ENCODE measurements at places on chromosomes 11 and 22. TPM values are rescaled to one million over a fixed set of nuclear protein-coding genes. Genes with fewer than 3 reads are reported as not detected.

DNA sequence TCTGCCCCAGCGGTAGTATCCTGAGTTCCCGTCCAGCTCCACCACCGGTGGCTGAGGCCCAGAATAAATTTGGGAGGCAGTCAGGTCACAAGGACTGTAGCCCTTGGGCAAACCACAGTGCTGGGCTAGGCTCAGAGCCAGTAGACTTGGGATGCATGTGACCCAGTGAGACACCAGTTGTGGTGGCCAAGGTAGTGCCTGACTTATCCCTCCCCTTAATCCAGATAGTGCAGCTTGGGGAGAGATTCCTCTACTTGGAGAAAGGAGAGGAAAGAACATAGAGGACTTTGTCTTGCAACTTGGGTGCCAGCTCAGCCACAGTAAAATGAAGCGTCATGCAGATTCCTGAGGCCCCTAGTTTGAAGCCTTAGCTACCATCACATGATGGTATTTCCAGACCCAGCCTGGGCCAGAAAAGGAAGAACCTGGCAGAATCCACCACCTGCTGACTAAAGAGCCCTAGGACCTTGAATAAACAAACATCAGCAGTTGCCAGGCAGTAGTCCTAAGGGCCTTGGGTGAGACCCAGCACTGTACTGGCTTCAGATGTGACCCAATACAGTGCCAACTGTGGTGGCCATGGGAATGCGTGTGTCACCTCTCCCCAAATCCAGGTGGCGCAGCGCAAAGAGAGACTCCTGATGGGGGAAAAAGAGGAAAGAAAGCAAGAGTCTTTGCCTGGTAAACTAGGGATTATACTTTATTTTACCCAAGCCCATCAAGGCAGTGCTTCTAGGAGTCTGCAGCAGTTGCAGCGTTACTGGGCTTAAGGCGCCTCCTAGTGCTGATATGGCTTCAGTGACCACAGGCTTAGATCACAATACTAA is 17.0 kb upstream of the DDX10 start:
- DNase-seq: peak; percentile 81

DNA sequence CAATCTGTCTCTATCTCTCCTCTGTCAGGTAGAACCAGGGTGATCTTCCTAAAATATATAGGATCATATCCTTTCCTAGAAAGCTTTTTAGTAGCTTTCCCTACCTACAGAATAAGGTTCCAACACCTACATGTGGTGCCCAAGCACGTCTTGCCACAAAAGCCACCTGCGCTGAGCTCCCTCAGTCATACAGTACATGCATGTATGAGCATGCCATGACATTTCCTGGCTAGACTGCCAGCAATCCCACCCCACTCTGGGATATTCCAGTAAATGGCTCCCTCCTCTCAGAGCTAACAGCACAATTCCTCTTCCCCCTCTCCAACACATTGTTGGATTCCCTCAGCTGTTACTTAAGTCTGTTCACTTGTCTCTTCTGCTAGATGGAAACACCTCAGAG is 398.0 kb downstream of the TENM4 start:
- no peak for DNase-seq

DNA sequence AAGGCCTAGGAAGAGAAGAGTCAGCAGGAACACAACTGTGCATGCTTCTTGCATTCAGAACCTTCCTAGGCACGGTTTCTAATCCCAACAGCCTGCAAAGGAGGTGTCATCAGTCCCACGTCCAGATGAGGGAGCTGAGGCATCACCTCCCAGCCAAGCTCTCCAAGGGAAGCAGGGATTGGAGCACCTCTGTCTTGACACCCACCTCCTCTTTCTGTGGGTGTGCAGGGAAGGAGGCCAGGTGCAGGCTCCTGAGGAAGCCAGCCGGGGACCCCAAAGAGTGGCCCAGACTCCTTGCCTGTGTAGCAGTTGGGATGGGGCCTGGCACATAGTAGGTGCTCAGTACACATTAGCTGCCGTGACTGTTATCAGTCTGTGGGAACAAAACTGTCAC is 2.0 kb downstream of the PNPLA5 start:
- no peak for DNase-seq

- DNase-seq: no peak
Observed at GRCh38 chr11:86440843-86441242, 66.2 kb downstream of the CCDC81 start.

DNA sequence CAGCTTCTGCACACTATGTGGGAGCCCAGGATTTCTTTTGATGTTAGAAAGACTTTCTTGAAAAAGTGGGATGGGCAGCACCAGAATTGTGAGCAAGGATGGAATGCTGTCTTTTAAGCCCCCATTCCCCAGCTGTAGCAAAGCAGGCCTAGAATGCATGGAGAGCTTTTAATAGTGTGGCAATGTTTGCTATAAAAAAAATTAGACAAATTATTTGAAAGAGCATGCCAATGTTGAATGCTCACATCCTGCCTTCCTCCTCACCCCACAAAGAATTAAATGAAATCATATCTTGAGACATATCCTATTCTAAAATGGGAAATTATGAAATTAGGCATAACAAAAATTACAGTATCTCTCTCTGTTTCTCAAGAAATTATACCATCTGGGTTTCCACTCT is 154.7 kb downstream of the C11orf91 start:
- no peak for DNase-seq

GRCh38 chr22:37082251-37082873 is 27.2 kb downstream of the TMPRSS6 start:
- DNase-seq: no peak

- no peak for DNase-seq
Observed at GRCh38 chr11:117591316-117592039, 205.5 kb downstream of the DSCAML1 start.

GRCh38 chr11:76669901-76670484 is 554 bp downstream of the LRRC32 start:
- peak; percentile 51 for DNase-seq

DNA sequence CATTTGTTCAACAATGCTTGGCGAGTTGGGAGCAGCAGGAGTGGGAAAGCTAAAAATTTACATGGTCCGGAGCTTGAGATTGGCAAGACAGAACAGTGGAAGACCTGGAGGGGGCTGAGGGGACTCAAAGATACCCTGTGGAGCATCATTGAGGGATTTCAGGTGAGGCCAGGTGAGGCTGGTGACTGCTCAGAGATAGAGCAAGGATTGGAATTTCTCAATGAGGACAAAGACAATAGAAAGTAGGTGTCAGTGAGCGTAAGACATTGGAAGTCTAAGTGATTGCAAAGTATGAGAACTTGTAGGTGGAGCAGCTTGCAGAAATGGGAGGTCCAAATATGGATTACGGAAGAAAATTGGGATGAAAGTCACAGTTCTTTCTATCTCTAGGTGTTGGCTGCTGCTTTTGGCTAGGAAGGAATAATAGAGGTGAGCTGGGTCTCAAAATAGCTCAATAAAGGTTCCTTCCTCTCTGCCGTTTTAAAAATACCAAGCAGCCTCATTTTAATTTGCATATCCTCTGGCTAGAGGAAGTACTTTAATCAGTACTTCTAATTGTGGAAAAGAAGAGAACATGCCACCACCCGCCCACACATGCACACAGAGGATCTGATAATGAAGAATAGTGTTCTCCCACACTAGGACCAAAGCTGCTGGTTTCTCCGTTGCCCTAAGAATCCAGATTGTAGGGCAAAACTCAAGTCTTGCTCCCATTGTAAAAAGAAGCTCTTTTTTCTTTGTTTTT is 41.8 kb upstream of the SORL1-AS1 start:
- no peak for DNase-seq

GRCh38 chr11:60059052-60059451 is 2.6 kb downstream of the MS4A3 start:
- DNase-seq: no peak

GRCh38 chr22:44387486-44387885 is 74.7 kb upstream of the SHISAL1 start:
- DNase-seq: no peak

DNA sequence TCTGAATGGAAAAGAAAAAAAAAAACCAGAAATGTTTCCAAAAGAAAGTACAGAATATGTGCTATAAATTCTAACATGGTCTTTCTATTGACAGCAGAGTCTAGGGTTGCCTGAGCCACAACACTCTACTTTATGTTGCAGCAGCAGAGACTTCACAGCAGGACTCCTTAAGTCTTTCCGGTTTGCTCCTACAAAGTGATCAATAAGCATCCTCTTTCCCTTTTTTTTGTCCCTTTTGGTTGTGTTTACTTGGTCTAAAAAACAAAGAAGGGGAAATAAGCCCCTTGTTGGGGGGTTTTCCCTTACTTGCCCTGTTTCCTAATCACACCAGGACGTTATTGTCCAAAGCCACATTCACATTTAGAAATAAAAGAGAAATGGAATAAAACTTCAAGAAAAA is 163.1 kb upstream of the MPPED2 start:
- no peak for DNase-seq

GRCh38 chr11:61062181-61062930 is 39.9 kb upstream of the CD5 start:
- DNase-seq: no peak

- no peak for DNase-seq
Observed at GRCh38 chr22:46788441-46789172, 26.2 kb downstream of the TBC1D22A start.

- no peak for DNase-seq
Observed at GRCh38 chr22:21948824-21949568, 3.7 kb downstream of the PPM1F start.

DNA sequence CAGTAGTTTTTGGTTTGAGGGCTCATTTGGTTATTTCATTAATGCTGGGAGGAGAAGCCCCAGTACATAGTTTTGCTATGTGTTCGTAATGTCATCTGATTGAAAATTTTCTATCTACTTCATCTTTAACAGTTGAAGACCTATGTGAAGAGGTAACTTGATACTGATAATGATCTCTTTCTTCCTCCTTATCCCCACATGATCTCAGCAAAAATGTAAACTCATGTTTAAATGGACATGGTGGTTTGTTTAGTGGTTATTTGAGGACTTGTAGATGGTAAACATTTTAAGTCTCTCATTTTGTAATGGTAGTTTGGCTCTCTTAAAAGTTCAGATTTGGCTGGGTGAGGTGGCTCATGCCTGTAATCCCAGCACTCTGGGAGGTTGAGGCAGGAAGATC is 53.7 kb upstream of the SPTBN2 start:
- DNase-seq: no peak

GRCh38 chr22:45880716-45881523 is 96.0 kb downstream of the WNT7B start:
- no peak for DNase-seq

DNA sequence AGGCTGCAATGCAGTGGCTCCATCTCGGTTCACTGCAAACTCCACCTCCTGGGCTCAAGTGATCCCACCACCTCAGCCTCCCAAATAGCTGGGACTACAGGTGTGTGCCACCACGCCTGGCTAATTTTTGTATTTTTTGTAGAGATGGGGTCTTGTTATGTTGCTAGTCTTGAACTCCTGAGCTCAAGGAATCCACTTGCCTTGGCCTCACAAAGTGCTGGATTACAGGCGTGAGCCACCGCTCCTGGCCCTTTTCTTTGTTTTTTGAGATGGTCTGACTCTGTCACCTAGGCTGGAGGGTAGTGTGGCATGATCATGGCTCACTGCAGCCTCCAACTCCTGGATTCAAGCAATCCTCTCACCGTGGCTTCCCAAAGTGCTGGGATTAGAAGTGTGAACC is 21.0 kb downstream of the ARFGAP3 start:
- no peak for DNase-seq

GRCh38 chr22:45318558-45319323 is 9.0 kb downstream of the FAM118A start:
- DNase-seq: peak; percentile 22

GRCh38 chr11:35343033-35343598 is 76.2 kb downstream of the SLC1A2 start:
- no peak for DNase-seq

GRCh38 chr11:76677458-76677765 is 6.9 kb upstream of the LRRC32 start:
- no peak for DNase-seq

DNA sequence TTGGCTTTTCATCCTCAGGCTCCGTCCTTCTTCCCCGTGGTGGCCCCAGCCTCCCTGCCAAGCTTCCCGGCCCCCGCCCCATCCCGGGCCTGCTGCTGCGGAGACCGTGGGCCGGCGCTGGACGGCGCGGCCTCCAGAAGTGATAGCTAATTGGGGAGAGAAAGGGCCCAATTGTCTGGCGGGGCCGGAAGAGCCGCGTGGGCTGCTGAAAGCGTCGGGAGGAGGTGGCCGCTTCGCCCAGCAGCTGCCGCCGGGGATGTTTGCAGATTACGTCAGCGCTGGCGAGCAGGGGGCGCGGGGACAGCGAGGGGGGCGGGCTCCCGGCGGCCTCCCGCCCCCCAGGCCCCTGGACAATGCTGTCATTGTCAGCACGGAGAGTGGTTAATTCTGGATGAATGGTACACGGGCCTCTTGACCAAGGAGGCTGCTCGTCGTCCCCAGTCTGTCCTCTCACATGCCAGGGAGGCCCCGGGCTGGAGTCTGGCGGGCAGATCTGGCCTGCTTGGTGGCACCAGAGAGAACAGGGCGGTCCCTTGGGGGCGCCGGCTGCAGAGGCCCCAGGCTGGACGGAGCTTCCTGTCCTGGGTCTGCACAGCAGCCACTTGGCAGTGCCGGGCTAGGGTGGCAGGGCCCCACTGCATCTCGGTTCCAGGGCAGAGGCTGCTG is 1.6 kb downstream of the SMIM38 start:
- peak; percentile 74 for DNase-seq

GRCh38 chr22:45199723-45200122 is 36.0 kb downstream of the NUP50 start:
- DNase-seq: no peak

- no peak for DNase-seq
Observed at GRCh38 chr11:65246506-65246905, 15.3 kb upstream of the POLA2 start.

DNA sequence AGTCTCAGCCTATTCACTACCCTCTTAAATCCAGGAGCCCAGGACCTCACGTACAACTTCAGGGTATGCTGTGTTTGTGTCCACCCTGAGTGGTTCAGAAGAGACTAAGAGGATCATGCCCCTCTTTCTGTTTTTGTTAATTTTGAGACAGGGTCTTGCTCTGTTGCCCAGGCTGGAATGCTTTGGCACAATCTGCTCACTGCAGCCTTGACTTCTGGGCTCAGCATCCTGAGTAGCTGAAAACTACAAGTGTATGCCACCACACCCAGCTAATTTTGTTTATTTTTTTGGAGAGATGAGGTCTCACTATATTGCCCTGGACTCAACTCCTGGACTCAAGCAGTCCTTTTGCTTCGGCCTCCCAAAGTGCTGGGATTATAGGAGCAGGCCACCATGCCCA is 118.5 kb downstream of the NAT10 start:
- no peak for DNase-seq

GRCh38 chr11:74734559-74734925 is 3.3 kb upstream of the CHRDL2 start:
- no peak for DNase-seq

The DSCAML1 gene
- total RNA-seq: 0.83 TPM

The GNAZ gene
- total RNA-seq: 3.1 TPM

The GNB1L gene
- total RNA-seq: 2.5 TPM

The DCPS gene
- total RNA-seq: 10.7 TPM

The TPBGL gene
- 0.11 TPM for total RNA-seq

The LMO1 gene
- 2.3 TPM for total RNA-seq

The RPS25 gene
- 827 TPM for total RNA-seq

The IFITM10 gene
- 1.1 TPM for total RNA-seq

The TSGA10IP gene
- total RNA-seq: not detected

The OR52I2 gene
- total RNA-seq: not detected

The OR51I1 gene
- not detected for total RNA-seq
